NCI-H1930 (cell line): ENCODE measurements at places on chromosomes 1 and 21.
A peak's percentile ranks its signal among the peaks of the same experiment; 100 is the strongest.

- no peak for DNase-seq
Measured at GRCh38 chr1:1432951-1433803, 2.3 kb upstream of the VWA1 start.

DNA sequence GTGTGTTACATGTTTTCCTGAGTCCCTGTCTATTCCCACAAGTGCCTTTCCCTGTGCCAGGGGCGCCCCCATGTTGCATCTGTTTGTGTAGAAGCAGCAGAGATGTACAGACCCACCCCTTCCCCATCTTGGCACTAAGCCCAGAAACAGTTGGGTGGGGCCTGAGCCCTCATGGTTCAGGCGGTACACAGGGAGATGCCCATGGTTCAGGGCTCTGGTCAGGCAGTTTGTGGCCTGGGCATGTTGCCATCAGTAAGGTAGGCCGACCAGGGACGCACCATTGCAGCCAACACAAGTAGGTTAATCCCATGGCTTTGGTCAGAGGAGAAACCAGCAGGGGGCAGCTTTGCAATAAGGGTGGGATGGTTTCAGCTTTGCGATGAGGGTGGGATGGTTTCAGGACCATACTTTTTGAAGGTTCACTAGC is 914 bp upstream of the ADGRB2 start:
- DNase-seq, result peak; percentile 19

DNA sequence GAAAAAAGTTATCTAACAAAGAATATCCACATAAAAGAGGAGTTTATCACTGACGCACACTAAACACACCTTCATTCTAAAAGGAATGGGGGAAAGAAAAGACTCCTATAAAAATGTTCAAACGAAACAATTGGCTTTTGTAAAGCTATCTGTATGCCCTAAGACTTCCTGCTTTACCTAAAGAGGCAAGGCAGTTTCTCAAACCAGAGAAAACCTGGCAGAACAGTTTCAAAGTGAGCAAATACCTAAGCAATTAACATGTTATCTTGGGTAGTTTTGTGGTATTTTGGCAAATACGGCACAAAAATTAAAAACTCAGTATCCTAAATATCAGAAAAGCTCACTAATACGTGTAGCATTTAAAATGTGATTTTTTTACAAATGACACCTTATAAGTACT is 1.9 kb downstream of the PUM1 start:
- no peak for DNase-seq

- no peak for DNase-seq
Measured at GRCh38 chr1:15717418-15718125, 18.5 kb upstream of the SLC25A34 start.

- DNase-seq, result no peak
Measured at GRCh38 chr1:178464141-178464540, 32.6 kb downstream of the CLEC20A start.

- no peak for DNase-seq
Measured at GRCh38 chr21:27268290-27268689, 301.4 kb upstream of the ADAMTS5 start.

- DNase-seq, result no peak
Measured at GRCh38 chr1:214976665-214977064, 105.9 kb upstream of the KCNK2 start.

GRCh38 chr1:209416039-209416438 is 167.5 kb upstream of the CAMK1G start:
- no peak for DNase-seq

GRCh38 chr1:100354971-100355394 is 2.7 kb downstream of the CDC14A start:
- no peak for DNase-seq

GRCh38 chr1:5661196-5662085 is 330.8 kb downstream of the NPHP4 start:
- DNase-seq, result no peak

DNA sequence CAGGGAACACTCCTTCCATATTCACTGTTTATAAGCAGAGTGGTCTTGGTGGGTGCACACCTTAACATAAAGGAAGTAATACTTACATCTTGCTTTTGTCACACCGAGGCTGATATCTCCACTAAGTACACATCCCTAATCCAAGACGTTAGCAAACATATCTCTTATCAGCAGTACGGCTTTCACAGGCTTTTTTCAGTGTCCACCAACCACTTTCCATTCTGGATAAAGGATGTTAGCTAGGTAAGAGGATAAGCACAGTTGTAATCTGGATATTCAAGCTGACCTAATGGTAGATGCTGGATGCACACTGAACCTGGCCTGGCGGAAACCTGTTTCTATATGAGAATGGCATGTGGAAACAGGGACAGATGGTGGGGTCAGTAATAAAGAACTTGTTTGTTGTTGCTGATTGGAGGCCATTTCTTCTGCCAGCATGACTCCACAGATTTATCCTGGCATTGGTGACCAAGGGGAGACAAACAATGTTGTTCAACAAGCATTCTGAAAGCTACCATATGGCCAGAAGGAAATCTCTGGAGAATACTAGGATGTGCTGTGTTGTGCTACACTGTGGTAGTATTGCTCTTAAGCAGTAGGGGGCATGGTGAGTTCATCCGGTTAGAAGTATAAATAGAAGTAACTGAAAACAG is 416.4 kb downstream of the PTBP2 start:
- peak; percentile 44 for DNase-seq

DNA sequence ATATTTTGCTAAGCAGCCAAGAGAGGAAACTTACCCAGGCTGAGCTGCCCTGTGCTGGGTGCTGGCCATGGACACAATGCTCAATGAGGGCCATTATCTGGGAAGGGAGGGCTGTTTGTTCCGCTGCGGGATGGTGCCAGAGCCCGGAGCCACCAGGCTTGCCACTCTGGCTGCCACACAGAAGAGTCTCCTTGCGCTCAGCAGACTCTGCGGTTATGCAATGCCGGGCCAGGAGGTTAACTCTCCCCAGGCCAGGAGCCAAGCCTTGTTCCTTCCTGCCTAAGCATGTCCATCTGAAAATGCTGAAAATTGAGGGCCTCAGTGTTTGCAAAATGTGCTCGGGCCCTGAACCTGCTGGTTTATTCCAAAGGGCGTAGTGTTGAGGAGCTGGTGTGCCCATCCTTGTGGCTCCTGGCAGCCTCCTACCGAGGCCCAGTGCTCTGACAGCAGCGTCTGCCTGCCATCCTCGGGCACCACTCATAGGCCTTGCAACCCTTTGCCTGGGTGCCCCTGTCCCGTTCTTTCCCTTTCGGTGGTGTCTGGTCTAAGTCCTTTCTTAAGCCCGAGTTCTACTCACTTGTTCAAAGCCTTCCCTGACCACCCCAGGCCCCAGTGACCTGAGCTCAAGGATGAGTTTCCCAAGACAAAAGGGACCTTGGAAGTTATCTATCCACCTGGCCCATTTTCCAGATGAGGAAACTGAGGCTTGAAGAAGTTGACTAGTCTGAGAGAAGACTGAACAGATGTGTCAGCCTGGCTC is 133.8 kb upstream of the EDN2 start:
- no peak for DNase-seq

DNA sequence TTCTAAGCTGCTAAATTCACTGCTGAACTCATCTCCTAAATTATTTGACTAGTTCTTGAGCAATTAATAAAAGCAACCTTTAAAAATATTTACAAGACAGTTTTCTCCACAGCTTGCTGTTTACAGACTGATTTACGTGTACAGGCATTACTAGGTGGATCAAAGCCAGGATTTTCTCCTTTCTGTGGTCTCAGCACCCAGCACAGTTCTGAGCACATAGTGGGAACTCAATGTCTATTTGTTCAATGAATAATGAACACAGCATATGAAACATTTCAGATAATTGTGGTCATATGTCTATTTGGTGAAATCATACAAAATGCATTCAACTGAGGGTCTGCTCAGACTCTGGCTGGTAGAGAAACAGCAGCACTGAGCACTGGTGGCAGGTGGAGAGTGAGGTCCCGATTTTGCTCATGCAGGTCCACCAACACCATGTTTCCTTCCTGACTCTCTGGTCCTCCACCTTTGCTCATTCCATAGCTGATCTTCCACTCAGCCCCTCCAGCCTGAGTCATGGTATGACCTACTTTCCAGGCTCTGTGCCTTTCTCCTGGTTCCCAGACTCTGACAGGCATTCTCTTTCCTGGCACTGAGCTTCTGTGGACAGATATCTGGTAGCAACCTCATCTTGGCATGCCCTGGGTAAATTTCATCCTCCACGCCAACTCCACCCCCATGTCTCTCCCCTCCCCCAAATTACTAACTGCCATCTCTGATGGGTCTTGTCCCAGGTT is 311.3 kb downstream of the TGFB2 start:
- no peak for DNase-seq

DNA sequence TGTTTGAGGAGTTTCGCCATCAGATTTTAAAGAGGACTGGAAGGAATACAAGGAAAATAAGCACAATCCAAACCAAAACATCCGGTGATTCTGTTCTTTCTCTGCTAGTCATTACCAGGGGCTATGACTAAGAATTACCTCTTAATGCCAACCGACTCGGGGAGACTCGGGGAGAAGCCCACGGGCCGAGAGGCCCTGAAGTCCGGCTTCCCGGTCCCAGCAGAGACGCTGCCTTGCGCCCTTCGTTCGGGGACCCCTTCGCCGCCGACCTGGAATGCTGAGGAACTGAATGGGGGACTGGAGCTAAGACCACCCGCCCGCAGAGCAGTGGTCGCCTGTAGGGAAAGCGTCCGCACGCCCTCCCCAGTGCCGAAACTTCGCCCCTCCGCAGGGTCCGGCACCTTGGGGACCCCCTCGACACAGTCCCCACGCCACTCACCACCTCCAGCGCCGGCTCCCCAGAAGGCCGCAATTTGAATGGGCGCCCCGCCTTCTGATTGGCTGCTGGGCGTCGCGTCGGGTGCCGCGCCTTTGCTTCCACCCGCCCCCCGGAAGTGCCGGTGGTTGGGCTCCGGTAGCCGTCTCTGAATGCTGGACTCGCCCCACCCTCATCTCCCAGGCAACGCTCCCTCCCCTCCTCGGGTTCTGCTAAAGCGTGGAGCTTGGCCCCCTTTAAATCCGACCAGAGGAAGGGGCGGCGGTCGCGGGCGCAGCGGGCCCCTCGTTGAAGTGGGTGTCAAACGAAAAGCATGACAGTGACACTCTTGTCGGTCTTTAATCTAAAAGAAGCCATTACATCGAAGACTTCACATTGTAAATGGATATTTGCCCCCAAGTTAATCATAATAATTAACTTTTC is at the start of gene KIF14:
Gene KIF14, minus strand, starts transcription at position 479 of the 859 bp plus-strand sequence. CDS start 2,028 bp downstream, outside the sequence.
- DNase-seq, result peak; percentile 89

- DNase-seq, result no peak
Measured at GRCh38 chr1:151907363-151908139, 1.8 kb downstream of the THEM4 start.

- DNase-seq, result peak; percentile 16
Measured at GRCh38 chr1:63674238-63674864, 81.1 kb downstream of the PGM1 start.
